NB4 (cell line): ENCODE measurements at places on chromosomes 6 and 20.

- no peak for DNase-seq
Measured at GRCh38 chr6:62479697-62480220, 193.7 kb upstream of the KHDRBS2 start.

GRCh38 chr6:166611631-166612030, 15.4 kb downstream of the RPS6KA2 start:
- DNase-seq, result no peak

- DNase-seq, result no peak
Measured at GRCh38 chr6:80517525-80517924, 411.1 kb downstream of the BCKDHB start.

DNA sequence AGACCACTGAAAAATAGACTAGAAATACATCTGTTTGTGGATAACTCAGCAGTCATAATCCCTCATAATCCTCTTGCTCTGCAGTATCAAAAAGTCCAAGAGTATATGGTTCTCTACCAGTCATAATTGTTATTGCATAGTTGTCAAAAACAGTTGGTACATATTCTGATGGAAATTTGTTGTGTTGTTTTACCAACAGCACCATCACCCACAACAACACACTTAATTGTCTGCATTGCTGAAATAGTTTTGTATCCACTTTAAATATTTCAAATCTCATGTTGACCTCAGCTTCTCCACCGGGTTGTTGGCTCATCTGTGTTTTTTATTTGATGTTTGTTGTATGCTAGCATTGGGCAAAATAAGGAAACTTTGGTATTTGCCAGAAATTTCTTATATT, 39.4 kb downstream of the ITCH start:
- DNase-seq, result no peak

- no peak for DNase-seq
Measured at GRCh38 chr20:59191756-59192532, 28.3 kb downstream of the ZNF831 start.

DNA sequence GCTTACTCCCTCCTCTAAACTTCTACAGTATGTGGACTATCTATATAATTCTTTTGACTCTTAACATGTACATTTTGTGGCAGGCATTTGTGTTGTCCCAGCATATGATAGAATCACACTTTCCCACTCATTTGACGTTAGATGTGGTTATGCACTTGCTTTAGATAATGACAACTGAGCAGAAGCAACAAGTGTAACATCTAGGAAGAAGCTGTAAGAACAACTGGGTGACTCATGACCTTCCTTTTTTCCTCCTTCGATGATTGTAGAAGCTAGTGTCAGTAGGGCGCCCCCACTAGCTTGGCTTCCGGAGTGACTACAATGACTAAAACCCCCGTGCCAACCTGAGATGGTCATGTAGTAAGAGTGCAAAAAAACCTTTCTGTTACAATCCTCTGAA, 74.6 kb upstream of the CEP85L start:
- peak; percentile 64 for DNase-seq

- DNase-seq, result peak; percentile 53
Measured at GRCh38 chr6:100461278-100461916, 3.3 kb downstream of the SIM1 start.

GRCh38 chr20:36744764-36745191, 1.1 kb downstream of the NDRG3 start:
- no peak for DNase-seq

- DNase-seq, result no peak
Measured at GRCh38 chr20:10172998-10173655, 45.5 kb upstream of the SNAP25 start.

- no peak for DNase-seq
Measured at GRCh38 chr20:52305024-52305645, 113.6 kb upstream of the ZFP64 start.

DNA sequence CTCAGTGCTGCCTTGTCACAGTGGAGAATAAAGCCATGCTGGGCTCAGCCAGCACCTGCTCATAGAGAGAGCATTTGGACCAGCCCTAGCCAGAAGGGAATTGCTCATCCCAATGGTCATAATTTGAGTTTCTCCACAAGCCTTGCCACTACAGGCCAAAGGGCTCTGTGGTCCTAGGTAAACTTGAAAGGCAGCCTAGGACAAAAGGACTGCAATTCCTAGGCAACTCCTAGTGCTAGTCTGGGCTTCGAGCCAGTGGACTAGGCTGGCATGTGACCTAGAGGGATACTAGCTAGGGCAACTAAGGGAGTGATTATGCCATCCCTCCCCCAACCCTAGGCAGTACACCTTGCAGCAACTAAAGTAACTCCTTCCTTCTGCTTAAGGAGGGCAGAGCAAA, 516.2 kb downstream of the BCKDHB start:
- DNase-seq, result no peak

DNA sequence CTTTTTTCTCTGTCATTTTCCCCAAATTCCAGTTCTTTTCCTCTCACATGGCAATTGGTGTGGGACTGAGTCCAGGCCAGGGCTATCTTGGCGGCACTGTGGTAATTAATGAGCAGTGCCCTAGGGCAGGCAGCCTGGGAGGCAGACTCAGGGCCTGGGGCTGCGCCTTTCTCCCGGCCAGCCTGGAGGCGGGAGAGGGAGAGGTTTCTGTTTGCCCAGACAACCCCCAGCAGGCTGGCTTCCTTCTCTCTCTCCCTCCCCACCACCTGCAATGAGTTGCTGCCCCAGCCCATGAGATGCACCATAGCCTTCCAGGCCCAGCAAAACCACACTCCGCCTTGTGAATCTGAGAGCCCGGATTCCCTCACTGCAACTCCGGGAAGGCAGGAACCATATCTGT, 15.1 kb upstream of the CCDC167 start:
- no peak for DNase-seq

DNA sequence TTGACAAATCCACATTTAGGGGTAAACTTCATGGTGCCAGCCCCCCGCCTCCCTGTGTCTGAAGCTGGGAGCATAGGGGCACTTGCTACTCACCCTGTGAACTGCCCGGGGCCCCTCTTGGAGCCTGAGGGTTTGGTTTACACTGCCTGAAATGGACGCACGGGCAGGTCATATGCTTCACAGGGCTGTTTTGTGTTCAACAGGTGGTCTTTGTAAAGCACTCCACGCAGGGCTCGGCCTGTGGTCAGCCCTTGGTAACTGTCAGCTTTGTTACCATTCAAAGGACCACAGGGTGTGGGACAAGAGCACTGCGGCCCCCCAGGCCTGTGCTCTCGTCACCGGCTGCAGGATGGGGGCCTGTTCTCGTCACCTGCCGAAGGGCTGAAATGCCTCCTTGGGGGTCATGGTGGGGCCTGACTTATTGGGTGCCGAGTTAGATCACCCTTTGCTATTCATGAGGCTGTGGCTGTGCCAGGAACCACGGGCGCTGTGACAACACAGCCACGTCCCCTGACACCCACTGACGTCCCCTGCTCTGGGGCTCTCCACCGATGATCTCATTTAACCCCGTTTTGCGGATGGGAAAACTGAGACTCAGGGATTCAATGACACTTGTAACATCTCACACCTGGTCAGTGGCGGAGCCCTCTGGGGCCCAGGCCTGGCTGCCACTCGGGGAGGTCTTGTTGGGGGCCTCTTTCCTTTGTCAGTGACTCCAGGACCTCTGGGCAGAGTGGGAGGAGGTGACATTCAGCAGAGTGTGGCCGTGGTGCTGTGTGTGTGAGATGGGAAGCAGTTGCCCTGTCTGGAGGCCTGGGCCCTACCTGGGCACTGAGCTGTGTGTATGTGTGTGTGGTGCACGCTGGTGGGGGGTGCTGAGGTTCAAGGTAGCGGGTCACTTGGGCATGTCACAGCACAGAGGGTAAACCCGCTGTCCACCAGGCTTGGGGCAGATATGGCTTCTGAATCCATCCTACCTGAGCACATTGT, 24.9 kb downstream of the ZBP1 start:
- no peak for DNase-seq

DNA sequence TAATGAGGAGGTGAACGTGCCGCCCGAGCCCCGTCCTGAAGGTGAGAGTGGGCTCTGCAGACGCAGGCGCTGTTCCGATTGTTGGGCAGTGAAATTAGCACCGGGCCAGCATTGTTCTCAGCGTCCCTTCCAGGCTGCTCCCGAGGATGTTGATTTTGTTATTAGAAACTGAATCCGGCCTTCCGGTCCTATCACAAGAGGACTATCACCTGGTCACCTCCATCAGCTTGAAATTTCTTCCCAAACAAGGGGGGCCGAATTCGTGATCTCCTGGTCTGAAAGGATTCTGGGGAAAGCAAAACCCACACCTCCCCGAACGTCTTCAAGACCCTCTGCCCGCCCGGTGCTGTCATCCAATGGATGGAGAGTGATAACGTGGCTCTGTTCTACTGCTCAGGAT, 186.0 kb downstream of the TAF4 start:
- DNase-seq, result no peak

DNA sequence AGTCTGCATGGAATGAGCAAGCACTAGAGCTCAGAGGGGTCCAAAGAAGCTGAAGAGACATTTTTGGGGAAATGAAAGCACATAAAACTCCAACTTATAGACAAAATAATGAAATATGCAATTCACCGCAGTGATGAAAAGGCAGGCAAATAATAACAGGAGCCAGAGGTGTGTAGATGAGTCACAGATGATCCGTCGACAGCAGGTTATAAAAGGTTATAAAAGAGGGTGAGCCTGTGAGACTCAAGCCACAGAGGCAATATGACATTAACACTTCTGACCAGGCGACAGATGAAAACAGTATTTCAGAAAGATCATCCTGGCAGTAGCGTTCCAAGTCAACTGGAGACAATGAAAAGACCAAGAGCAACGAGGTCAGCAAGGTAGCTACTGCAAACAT, 35.8 kb upstream of the ANKRD60 start:
- DNase-seq, result no peak

GRCh38 chr6:112014483-112014882, 39.4 kb upstream of the CCN6 start:
- no peak for DNase-seq

GRCh38 chr6:137792160-137793033, 74.7 kb upstream of the TNFAIP3 start:
- peak; percentile 49 for DNase-seq

- no peak for DNase-seq
Measured at GRCh38 chr6:101259505-101259904, 134.0 kb upstream of the GRIK2 start.

GRCh38 chr6:73078333-73078862, 146.9 kb downstream of the KHDC1L start:
- DNase-seq, result no peak

DNA sequence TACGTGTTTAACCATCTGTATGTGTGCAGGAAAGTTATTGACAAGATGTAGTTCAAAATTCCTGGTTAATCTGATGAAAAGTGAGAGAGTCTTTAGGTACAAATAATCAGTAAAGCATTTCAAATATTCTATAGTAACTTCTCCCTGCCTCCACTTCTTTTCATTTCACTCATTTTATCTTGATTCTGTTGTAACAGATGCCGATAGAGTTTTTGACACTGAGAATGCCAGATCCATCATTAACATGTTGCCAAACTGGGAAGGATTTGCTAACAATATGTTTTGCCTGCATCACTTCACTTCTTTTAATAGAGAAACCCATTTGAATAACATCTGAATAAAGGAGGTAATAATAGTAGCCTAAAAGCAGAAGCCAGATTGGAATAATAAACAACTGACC, 20.4 kb upstream of the DEFB112 start:
- no peak for DNase-seq

GRCh38 chr6:138253731-138254130, 35.4 kb upstream of the PBOV1 start:
- DNase-seq, result no peak

DNA sequence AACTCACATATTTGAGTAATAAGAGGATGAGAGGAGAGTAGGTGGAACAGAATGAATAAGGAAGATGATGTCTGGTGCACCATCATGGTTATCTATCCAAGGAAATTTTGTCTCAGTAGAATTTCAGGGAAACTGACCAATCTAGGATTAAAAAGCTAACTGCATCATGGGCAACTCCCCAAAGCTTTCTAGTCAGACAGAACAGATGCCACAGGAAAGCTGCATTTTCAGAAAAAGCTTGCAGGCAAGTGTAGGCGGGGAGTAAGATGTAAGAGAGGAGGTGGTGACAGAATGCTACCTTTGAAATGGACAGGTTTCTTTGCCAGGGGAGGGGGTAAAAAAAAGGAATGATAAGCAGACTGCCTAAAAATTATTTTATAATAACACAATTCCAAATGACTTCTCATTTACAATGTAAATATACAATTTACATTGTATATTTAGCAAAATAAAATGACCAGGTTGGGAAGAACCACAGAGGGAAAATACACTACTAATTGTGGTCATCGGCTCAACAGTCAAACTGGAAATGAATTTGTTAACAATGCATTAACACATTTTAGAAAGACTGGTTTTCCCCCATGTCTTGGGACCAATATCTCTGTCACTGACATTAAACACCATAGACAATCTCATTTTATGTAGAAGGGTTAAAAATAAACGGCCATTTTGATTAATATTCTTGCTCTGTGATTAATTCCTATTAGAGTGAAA, 15.1 kb downstream of the NHSL1 start:
- DNase-seq, result no peak
